Retina (tissue), 1 donor: ENCODE measurements at places on chromosomes 5 and 9.
A peak's percentile ranks its signal among the peaks of the same experiment; 100 is the strongest.

GRCh38 chr9:122201641-122202040 is 27.1 kb downstream of the LHX6 start:
- DNase-seq, result no peak

DNA sequence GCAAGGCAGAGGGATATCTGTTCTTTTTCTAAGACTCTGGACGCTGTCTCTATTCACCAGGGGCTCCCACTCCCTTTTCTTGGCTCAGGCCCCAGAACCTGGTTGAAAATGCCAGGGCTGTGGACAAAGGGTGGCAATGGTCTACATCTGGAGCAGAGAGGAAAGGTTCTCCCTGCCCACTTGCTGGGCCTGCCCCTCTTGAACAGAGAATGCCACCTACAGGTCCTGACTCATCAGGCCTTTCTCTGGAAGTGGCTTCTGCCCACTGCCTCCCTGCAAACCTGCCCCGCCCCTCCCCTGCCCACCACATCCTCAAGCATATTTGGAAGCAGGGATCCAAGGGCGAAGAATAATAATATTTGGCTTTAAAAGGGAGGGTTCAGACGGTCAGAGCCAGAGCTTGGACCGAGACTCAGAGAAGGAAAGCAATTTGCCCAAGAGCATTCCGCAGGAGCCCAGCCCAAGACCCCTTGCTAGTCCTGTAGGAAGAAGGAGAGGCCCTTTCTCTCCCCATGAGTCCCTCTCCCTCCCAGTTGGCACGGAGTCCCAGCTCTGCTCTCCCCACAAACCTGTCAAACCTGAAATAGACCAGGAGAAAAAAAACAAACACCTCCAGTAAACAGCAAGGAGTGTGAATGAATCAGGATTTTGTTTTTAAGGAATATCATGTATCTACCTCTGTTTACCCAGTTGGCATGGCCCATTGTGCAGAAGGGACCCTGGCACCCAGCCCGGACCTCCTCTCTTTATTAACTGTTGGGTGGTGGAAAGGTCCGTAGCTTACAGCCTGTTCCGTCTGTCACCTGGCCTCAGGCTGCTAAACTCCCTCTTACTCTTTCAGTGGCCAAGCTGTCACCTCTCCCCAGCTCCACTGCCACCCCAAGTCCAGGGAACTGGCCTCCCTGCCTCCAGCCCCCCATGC is 37.7 kb upstream of the STXBP1 start:
- DNase-seq, result no peak

DNA sequence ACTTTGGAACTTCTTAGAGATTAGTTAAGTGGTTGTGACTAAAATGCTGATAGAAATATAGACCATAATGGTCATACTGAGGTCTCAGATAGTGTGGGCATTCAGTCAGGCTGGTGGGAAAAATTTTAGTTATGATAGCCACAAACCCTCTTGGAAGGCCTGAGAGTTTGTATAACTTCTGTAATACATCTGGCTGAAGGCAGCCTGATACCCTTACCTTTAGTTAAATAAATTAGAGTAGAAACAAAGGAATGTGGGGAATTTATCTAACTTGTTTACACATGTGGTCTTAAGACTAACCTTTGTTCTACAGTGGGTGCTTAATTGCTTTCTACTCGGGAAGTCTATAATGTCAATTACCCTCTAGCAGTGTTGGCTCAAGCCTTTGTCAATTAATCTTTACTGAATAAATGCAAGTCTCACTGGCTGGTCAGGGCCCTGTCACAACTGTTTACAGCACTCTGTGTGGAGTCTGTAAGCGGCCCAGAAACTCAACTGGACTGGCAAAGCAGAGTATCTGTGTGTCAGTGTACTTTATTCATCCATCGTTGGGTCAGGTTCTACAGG is 184.0 kb downstream of the FBXO4 start:
- DNase-seq, result no peak

GRCh38 chr5:34959323-34959722 is 30.0 kb downstream of the DNAJC21 start:
- no peak for DNase-seq

DNA sequence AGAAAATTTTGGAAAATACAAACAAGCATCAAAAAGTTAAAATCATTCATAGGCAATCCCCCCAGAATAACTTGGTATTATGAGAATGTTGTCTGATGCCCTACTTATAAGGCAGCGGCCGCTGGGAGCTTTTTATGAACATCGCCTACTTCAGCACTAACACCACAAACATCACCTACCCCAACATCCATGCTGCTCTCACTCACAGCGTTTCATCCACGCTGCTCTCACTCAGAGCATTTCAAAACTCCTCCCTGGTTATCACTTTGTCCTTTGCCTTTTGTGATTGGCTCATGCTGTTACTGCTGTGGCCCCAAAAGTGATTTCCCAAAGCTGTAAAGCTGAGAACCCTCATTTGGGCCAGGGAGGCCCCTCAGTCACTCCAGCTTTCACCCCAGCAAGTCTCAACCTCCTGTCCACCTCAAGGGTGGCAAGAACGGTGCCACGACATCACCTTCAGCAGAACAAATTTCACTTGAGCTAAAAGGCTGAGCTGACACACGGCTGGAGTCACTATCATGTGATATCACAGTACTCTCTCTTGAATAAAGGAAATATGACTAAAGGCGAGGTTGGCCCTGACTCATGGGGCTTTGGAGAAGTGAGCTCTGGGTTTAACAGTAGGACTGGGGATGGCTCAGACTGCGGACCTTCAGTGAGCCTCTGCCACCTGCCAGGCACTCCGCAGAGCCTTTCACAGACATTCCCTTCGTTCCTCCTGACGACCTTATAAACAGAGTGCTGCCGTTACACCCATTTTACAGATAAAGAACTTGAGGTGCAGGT is 25.2 kb downstream of the SHC3 start:
- DNase-seq, result no peak

DNA sequence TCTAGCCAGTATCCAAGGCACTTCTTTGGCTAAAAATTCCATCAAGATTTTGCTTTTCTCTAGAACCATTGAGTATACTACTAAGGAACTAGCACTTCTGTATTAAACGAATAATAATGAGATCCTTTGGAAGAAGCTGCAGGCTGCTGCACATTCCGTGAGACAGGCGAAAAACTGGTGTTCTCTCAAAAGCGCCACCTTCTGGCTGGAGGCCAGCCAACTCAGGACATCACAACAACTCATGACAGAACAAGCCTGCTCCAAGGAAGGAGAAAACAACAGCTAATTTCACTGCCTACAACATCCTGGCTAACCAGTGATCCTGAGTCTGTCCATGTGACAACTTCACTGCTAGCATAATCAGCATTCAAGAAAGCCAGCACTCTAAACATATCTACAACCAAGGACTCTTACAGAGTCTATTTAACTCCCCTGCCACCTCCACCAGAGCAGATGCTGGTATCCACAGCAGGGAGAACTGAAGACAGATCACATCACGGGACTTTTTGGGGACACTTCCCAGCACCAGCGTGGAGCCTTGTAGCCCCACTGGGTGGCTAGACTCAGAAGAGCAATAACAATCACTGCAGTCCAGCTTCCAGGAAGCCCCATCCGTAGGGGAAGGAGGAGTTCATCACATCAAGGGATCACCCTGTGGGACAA is 150.5 kb downstream of the YTHDC2 start:
- DNase-seq, result no peak

- DNase-seq, result no peak
Observed at GRCh38 chr5:9212605-9213004, 333.3 kb downstream of the SEMA5A start.

DNA sequence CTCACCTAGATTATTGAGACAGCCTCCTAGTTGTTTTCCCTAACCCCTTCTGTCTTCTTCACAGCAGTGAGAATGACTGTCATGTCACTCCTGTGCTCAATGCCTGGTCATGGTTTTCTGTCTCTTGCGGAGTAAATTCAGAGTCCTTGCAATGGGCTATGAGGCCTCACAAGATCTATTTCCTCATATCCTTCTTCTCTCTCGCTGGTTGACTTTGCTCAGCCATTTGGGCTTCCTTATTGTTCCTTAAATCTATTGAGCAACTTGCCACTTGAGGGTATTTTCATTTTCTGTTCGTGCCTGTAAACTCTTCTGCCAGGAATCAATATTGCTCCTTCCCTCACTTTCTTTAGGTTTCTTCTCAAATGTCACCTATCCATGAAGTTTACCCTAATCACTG is 9.0 kb downstream of the PPP3R2 start:
- no peak for DNase-seq

DNA sequence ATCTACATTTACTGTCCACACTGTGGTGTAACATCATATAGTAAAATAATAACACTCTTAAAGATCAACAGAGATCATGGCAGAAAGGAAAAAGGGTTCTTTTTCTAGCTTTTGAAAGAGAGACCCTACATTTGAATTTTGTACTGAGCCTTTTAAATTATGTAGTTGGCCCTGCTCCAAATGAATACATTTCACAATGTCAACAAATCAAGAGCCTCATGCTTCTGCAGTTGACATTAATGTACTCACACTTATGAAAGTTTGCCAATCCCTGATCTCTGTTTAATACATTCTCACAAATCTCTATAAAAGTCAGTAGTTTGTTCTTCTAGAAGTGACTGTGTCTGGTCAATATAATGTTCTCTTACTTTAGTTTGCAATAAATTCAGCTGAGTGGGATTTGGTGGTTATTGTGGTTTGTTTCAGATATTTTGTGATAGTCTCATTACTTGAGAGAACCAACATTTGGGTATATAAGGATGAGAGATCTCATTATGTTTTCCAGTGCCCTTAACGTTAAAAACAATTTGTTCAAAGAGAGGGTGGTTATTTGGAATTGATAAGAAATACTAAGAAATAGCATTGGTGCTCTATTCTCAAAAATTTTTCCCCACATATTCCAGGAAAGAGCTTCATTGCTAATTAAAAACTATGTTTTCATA is 277.8 kb upstream of the FTMT start:
- no peak for DNase-seq

DNA sequence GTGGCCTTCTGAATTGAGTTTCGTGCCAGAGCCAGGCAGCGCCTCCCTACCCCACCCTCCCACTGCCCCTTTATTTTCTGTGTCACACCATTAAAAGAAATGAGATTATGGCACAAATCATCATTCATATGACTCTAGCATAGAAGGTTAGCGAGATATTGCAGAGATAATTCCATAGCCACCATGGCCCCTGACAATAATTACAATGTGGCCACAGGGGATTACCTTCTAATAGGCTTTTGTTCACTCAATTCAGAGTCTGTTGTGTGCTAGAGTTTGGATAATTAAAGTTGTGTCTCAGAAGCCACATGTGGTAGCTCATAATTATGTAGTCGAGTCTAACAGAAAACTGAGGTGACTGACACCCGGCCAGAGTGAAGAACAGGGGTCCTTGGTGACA is 428.1 kb downstream of the ARHGEF28 start:
- DNase-seq, result peak; percentile 51

DNA sequence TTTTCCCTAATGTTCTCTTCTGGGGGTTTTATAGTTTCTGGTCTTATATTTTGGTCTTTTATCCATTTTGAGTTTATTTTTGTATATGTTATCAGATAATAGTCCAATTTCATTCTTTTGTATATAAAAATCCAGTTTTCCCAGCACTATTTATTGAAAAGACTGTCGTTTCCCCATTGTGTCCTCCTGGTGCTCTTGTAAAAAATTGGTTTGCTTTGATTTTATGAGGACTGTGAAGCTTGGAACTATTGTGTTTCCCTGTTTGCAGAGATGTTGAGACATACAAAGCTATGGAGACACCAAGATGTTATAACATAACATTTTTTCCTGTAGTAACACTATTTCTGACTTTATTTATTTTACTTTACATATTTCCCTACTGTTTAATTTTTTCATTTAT is 163.3 kb upstream of the TUT7 start:
- no peak for DNase-seq

DNA sequence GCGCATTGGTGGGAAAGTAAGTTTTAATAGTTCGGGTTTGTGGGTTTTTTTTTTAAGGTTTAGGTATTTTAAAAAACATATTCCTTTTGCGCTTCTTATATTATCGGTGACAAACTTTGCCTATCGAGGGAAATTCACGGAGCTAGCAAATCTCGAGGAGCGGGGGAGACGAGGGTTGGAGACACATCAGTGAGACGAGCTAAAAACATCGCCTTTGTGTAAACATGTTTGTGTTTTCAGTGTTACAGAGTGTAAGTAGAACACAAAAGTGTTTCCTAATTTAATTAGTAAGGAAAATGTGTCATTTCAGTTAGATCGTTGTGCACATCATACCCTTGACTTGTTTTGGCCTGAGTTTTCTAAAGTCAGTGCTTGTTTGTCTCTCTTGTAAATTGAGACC is 945 bp downstream of the BTF3 start:
- no peak for DNase-seq

- DNase-seq, result no peak
Observed at GRCh38 chr9:83971485-83971884, 8.5 kb downstream of the HNRNPK start.

- DNase-seq, result no peak
Observed at GRCh38 chr9:91082731-91083130, 279.0 kb downstream of the AUH start.

DNA sequence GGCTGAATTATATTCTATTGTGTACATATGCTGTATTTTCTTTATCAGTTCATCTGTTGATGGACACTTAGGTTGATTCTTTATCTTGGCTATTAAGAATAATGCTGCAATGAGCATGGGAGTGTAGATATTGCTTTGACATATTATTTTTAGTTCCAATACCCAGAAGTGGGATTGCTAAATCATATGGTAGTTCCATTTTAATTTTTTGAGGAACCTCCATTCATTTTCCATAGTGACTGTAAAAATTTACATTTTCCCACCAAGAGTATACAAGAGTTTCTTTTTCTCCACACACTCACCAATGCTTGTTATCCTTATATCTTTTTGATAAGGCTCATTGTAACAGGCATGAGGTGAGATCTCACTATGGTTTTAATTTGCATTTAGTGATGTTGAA is 19.4 kb downstream of the JAK2 start:
- no peak for DNase-seq

GRCh38 chr5:171695804-171696203 is 89.8 kb upstream of the SMIM23 start:
- DNase-seq, result no peak

GRCh38 chr5:75964008-75964407 is 119.2 kb upstream of the SV2C start:
- no peak for DNase-seq

DNA sequence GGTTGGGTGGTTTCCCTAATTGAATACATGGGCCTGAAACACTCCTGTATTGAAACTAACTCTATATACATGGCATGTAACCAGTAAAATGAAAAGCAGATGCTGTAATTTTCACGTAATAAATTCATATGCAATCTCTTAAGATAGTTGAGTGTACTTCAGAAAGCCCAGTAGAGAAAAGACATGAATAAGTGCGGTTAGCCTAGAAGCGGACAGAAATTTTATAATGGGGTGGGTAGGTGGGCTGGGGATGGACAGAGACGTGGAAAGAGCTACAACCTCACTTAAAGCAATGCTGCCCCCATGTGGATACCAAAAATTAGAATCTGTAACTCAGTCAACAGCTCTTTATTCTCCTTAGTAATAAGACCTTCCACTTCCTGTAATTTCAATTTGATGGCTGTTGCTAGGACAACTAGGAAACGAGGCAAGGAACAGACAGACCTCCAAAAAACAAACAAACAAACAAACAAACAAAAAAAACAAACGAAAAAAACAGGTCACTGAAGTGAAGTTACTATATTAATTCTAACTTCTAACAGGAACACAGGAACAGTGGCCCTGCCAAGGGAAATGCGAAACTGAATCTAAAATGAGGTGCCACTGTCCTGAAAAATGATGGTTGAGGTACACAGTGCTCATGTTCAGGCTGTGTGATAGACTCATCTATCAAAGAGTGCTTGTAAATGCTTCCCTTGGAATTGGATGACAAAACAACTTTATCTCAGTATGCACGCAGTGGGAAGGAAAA is 103.4 kb upstream of the GNA14 start:
- DNase-seq, result peak; percentile 45
